Body of pancreas (tissue), 4 donors: ENCODE measurements at places on chromosomes 2 and 18. TPM values are rescaled to one million over a fixed set of nuclear protein-coding genes. Genes with fewer than 3 reads are reported as not detected.

GRCh38 chr2:31196622-31197021 lies 20.7 kb downstream of the CAPN14 start:
- no peaks in the 10 kb centered on the region for H3K36me3 ChIP-seq
- H3K27me3 ChIP-seq, result no peaks in the 10 kb centered on the region
- H3K4me3 ChIP-seq, result no peak overlapping the region
- no peak overlapping the region for H3K27ac ChIP-seq

GRCh38 chr2:55108456-55109160 lies 58.4 kb upstream of the RTN4 start:
- H3K27me3 ChIP-seq, result no peaks in the 10 kb centered on the region
- H3K36me3 ChIP-seq, result no peaks in the 10 kb centered on the region
- no peak for DNase-seq
- peaks cover 24% of the 10 kb centered on the region for H3K4me1 ChIP-seq

DNA sequence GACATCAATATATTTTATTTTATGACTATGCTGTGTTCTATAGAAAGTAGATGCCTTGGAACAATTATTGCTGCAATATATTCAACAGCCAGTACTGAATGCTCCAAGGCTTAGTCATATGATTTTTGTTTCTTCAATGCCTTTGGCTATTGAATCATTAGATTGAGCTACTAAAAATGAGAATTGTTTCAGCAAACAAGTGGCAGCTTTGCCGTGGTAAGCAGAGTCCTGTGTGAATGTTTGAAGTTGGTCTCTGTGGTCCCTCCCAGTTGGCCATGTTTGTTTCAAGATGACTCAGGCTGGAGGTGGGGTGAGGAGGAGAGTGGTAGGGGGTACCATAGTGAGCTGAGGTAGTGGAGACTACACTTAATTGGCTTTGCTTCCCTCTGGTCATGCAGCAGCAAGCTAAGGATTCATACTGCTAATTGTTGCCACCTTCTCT lies 198.6 kb upstream of the EPAS1 start:
- no peaks in the 10 kb centered on the region for H3K36me3 ChIP-seq
- no peaks in the 10 kb centered on the region for H3K27me3 ChIP-seq
- no peak overlapping the region for H3K27ac ChIP-seq
- H3K4me1 ChIP-seq, result no peaks in the 10 kb centered on the region

GRCh38 chr2:30428827-30429461 lies 18.1 kb upstream of the LCLAT1 start:
- no peak overlapping the region for H3K27ac ChIP-seq
- H3K4me3 ChIP-seq, result no peak overlapping the region
- DNase-seq, result no peak
- no peaks in the 10 kb centered on the region for H3K36me3 ChIP-seq
- H3K27me3 ChIP-seq, result no peaks in the 10 kb centered on the region

GRCh38 chr2:161992531-161992930 lies 81.5 kb downstream of the DPP4 start:
- H3K4me1 ChIP-seq, result no peaks in the 10 kb centered on the region
- no peak overlapping the region for H3K4me3 ChIP-seq
- no peak for DNase-seq
- no peak overlapping the region for H3K27ac ChIP-seq
- no peaks in the 10 kb centered on the region for H3K27me3 ChIP-seq

- DNase-seq, result no peak
- H3K4me1 ChIP-seq, result peaks cover 69% of the 10 kb centered on the region
- no peak overlapping the region for H3K4me3 ChIP-seq
- H3K36me3 ChIP-seq, result peaks cover 7% of the 10 kb centered on the region
- no peaks in the 10 kb centered on the region for H3K27me3 ChIP-seq
These were observed 4.5 kb downstream of the KLF11 start for GRCh38 chr2:10047616-10048500.

DNA sequence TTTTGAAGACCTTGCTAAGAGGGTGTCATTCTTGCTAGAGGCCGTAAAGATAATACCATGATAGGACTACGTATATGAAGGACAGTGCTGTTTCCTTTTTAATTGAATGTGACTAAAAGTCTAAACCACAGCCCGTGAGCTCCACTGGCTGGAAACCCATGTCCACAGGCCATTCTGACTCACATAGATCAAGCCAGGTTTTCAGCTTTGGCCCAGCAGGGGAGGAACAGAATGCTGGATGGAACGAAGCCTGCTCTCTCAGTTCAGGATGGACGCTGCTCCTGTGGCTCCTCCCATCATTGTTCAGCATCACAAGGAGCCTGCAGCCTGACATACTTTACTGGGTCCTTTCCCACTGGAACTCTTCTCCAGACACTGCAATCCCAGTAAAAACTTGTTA lies 47.6 kb downstream of the ALPK2 start:
- H3K4me3 ChIP-seq, result no peak overlapping the region
- no peaks in the 10 kb centered on the region for H3K36me3 ChIP-seq
- H3K27ac ChIP-seq, result no peak overlapping the region
- DNase-seq, result no peak
- peaks cover 5% of the 10 kb centered on the region for H3K4me1 ChIP-seq

GRCh38 chr2:29691391-29691950 lies 229.9 kb downstream of the ALK start:
- no peaks in the 10 kb centered on the region for H3K27me3 ChIP-seq
- H3K4me3 ChIP-seq, result no peak overlapping the region
- no peaks in the 10 kb centered on the region for H3K36me3 ChIP-seq
- H3K27ac ChIP-seq, result no peak overlapping the region
- no peak for DNase-seq
- H3K4me1 ChIP-seq, result peaks cover 3% of the 10 kb centered on the region

KCNK3 gene
- total RNA-seq, result 10.5 TPM

GRCh38 chr2:238793801-238794449 lies 54.0 kb upstream of the TWIST2 start:
- no peaks in the 10 kb centered on the region for H3K36me3 ChIP-seq
- no peak overlapping the region for H3K27ac ChIP-seq
- no peaks in the 10 kb centered on the region for H3K27me3 ChIP-seq
- DNase-seq, result no peak

- H3K36me3 ChIP-seq, result no peaks in the 10 kb centered on the region
- no peak overlapping the region for H3K27ac ChIP-seq
- no peak overlapping the region for H3K4me3 ChIP-seq
These were observed 76.0 kb downstream of the TGIF1 start for GRCh38 chr18:3525870-3526420.

DNA sequence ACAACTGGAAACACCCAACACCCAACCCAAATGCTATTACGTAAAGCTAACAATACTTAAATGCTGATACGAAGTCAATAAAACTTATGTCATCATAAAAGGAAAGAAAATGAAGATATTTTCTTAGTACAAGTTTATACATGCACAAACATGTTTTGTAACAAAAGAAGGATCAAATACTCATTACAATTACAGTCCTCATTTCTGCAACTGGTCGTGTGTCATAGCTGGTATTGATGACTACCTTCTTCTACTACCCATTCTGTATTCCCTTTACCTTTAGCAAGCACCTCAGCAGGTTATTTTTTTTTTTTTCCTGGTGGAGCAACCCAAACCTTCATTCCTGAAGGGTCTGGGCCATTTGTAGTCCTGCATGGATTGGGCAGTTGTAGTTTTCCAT lies 1298.5 kb downstream of the SUCLG1 start:
- H3K27ac ChIP-seq, result no peak overlapping the region
- no peak overlapping the region for H3K4me3 ChIP-seq
- H3K36me3 ChIP-seq, result no peaks in the 10 kb centered on the region
- no peaks in the 10 kb centered on the region for H3K4me1 ChIP-seq

GRCh38 chr2:117702098-117702497 lies 112.4 kb upstream of the DDX18 start:
- H3K4me3 ChIP-seq, result no peak overlapping the region
- H3K4me1 ChIP-seq, result no peaks in the 10 kb centered on the region
- no peak overlapping the region for H3K27ac ChIP-seq
- DNase-seq, result no peak
- no peaks in the 10 kb centered on the region for H3K27me3 ChIP-seq

- peak; percentile 53 for DNase-seq
- peaks cover 11% of the 10 kb centered on the region for H3K4me1 ChIP-seq
- no peaks in the 10 kb centered on the region for H3K36me3 ChIP-seq
- peak within 1 kb of the TSS; percentile 7 for H3K4me3 ChIP-seq
These were observed at the start of gene QPCT for GRCh38 chr2:37344453-37345361. Gene QPCT (plus strand): TSS chr2:37344630. CDS start chr2:37344732, 102 bp downstream.

DNA sequence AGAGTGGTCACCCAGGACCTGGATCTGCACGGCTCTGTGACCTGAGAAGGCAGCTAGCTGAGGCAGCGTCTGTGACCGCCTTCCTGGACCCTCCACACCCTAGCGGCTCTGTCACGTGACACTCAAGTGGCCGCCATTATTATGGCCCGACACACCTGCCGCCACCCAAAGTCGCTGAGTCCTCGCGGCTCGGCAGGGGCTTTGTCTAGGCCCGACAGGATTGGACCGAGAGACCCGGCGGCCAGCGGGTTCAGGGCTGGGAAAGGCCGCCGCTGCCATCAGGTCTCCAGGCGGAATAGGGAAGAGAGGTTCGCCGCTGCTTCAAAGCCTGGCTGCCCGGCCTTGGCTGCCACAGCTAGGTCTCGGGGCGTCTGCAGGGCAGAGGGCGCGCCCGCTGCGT lies 1162.5 kb upstream of the LRRTM1 start:
- no peak overlapping the region for H3K4me3 ChIP-seq
- H3K36me3 ChIP-seq, result no peaks in the 10 kb centered on the region
- no peaks in the 10 kb centered on the region for H3K27me3 ChIP-seq
- no peaks in the 10 kb centered on the region for H3K4me1 ChIP-seq
- no peak for DNase-seq

DNA sequence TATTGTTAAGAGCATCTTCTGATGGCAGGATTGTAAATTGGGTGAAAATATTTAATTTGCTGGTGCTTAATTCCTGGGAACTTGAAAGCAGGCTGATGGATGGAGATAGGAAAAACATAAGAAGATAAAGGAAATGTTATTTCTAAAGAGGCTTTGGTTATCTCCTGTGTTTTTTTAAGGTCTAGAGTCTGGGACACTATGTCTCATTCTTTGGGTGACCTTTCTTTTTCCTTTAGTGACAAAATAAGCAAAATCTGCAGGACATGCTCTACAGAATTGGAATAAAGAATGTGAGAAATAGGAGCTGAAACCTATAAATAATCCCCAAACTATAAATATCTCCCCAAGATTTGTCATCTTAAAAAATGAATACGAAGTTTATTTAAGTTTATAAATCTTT lies 241.7 kb downstream of the DSC3 start:
- H3K27ac ChIP-seq, result no peak overlapping the region
- no peaks in the 10 kb centered on the region for H3K27me3 ChIP-seq
- H3K4me3 ChIP-seq, result no peak overlapping the region
- no peaks in the 10 kb centered on the region for H3K4me1 ChIP-seq

DNA sequence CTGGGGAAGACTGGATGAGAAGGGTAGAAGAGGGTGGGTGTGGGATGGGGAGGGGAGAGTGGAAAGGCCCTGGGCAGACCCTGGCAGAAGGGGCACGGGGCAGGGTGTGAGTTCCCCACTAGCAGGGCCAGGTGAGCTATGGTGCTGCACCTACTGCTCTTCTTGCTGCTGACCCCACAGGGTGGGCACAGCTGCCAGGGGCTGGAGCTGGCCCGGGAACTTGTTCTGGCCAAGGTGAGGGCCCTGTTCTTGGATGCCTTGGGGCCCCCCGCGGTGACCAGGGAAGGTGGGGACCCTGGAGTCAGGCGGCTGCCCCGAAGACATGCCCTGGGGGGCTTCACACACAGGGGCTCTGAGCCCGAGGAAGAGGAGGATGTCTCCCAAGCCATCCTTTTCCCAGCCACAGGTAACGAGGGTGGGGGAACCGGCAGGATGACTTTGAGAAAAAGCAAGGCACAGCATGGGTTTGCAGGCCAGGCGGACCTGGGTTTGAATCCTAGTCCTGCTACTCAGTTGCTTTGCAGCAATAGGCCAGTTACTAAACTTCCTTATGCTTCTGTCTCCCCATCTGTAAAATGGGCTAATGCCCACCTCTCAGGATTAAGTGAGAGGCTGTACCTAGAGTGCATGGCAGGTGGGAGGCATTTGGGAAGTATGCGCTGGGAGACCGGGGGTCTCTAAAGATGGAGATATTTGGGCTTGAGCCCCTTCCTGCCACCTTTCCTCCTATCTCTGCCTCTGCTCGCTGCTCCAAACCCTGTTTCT lies at the start of gene INHA:
TSS of gene INHA (plus strand) at position 74 of the 765 bp plus-strand sequence. CDS start at position 139, 65 bp downstream.
- no peaks in the 10 kb centered on the region for H3K36me3 ChIP-seq
- H3K27me3 ChIP-seq, result no peaks in the 10 kb centered on the region
- peak within 1 kb of the TSS; percentile 65 for H3K27ac ChIP-seq
- peaks cover 39% of the 10 kb centered on the region for H3K4me1 ChIP-seq
- DNase-seq, result no peak

NXPH2 gene
- not detected for total RNA-seq

DNA sequence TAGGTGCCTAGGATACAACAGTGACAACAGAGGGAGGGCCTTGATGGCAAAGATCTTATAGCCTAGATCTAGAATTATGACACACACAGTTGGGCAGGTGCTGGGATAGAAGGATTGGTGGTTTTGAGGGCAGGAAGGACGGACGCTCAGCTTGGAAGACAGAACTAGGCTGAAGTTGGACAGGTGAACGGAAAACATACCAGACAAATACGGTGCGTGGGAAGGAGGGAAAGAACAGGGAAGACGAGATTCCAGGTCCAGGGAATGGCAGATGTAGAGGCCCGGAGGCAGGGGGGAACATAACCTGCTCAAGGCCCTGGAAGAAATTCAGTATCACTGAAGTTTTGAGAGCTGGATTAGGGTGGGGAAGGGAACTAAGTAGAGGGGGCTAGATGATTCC lies 40.8 kb downstream of the CRACDL start:
- H3K4me1 ChIP-seq, result no peaks in the 10 kb centered on the region
- H3K36me3 ChIP-seq, result no peaks in the 10 kb centered on the region
- H3K27me3 ChIP-seq, result no peaks in the 10 kb centered on the region
- no peak overlapping the region for H3K27ac ChIP-seq
- no peak for DNase-seq

- H3K4me1 ChIP-seq, result peaks cover 10% of the 10 kb centered on the region
- no peaks in the 10 kb centered on the region for H3K36me3 ChIP-seq
- no peak overlapping the region for H3K4me3 ChIP-seq
- H3K27ac ChIP-seq, result no peak overlapping the region
These were observed 28.7 kb upstream of the MFSD6 start for GRCh38 chr2:190379249-190379964.

DNA sequence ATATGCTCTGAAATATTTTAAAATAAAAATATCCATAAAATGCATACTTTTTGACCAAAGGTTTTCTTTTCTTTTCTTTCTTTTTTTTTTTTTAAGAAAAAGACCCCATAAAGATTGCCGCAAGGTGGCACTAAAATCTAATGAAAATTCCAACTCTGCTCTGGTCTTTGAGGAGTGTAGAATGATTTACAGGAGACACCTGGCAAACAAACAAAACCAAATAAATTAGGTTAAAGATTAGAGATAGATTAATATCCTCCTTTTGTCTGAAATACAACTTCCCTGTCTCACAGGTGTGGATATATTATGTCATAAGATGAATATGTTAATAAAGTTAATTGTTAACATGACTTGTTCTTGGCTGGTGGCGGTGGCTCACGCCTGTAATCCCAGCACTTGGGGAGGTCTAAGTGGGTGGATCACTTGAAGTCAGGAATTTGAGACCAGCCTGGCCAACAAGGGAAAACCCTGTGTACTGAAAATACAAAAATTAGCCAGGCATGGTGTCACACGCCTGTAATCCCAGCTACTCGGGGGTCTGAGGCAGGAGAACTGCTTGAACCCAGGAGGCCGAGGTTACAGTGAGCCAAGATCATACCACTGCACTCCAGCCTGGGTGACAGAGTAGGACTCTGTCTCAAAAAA lies 3.5 kb upstream of the RHOB start:
- H3K27me3 ChIP-seq, result no peaks in the 10 kb centered on the region
- H3K4me1 ChIP-seq, result peaks cover 45% of the 10 kb centered on the region
- no peaks in the 10 kb centered on the region for H3K36me3 ChIP-seq
- H3K4me3 ChIP-seq, result no peak overlapping the region
- H3K27ac ChIP-seq, result peak overlapping the region; percentile 77
- DNase-seq, result peak; percentile 68

- DNase-seq, result no peak
- no peaks in the 10 kb centered on the region for H3K4me1 ChIP-seq
- no peak overlapping the region for H3K4me3 ChIP-seq
- H3K27ac ChIP-seq, result no peak overlapping the region
- no peaks in the 10 kb centered on the region for H3K27me3 ChIP-seq
These were observed 7.8 kb downstream of the LIMS1 start for GRCh38 chr2:108542071-108542470.

ALKAL2 gene
- 104 TPM for total RNA-seq

DCDC2C gene
- total RNA-seq, result not detected
